ENCODE measurements at places on chromosomes 3 and 15. TPM values are rescaled to one million over a fixed set of nuclear protein-coding genes. Genes with fewer than 3 reads are reported as not detected.

MYEF2 gene
- 4.5 TPM for total RNA-seq

UROC1 gene
- total RNA-seq = not detected

HYKK gene
- 5.6 TPM for total RNA-seq

SNTN gene
- not detected for total RNA-seq

EXD1 gene
- total RNA-seq = not detected

PLS1 gene
- 1.7 TPM for total RNA-seq

SI gene
- total RNA-seq = not detected

- no peak for DNase-seq
Observed at GRCh38 chr3:102454181-102454580, 19.4 kb downstream of the ZPLD1 start.

- no peak for DNase-seq
Observed at GRCh38 chr15:88852476-88852875, 42.9 kb downstream of the HAPLN3 start.

- DNase-seq = peak; percentile 48
Observed at GRCh38 chr15:38229705-38230310, 22.8 kb upstream of the SPRED1 start.

DNA sequence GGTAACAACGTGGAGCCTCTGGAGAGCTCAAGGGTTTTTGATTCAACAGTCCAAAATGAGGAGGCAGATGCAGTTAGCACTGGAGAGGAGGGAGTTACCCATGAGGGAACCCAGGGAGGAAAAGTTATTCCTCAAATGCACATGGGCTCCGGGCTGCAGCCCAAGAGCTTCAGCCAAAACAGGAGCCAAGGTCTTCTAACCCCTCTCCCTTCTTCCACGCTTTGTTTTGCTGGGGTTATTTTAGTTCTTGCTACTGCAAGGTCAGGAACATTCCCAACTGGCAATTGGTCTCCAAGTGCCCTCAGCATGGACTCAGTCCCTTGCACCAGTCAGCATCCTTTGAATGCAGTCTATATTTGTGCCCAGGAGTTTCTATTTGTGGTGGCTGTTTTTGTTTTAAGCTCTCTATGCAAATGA lies 90.0 kb downstream of the TGFBR2 start:
- no peak for DNase-seq

DNA sequence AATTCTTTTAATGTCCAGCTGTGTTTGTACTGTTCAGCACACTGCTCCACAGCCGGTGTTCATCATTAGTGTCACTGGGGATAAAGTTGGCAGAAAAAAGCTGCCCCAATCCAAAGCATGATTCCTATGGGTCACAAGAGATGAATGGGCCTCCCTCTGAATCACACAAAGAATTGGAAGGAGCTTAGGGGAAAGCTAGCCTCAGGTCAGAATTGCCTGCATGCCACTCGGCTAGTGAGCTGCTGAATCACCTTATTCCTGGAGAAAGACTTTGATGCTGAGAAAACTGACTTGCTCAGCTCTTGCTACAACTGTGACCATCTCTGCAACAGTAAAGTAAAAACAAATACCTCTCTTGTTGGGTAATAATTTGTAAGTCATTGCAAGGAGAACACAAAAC lies 3.5 kb downstream of the CCK start:
- peak; percentile 80 for DNase-seq

DNA sequence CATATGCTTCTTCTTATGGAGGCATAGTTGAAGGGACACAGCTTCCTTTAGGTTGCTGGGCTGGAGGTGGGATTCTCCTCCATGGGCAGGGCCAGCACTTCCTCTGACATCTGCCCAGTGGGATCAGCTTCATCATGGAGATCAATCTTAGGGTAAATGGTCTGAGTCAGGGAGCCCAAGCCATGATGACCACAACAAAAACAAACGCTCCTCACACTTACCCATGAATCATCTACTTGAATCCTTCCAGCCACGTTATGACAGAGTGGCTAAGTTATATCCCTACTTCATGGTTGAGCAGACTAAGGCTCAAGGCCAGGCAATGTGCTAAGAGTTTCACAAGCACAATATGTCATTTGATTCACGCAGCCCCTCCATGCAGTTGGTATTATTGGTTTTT lies 87.2 kb upstream of the NMNAT3 start:
- DNase-seq = peak; percentile 66

- DNase-seq = no peak
Observed at GRCh38 chr3:33105341-33105948, 8.4 kb upstream of the CRTAP start.

GRCh38 chr3:42747581-42747980 lies 25.5 kb downstream of the CCDC13 start:
- no peak for DNase-seq

- DNase-seq = no peak
Observed at GRCh38 chr3:143963946-143964345, 7.7 kb upstream of the DIPK2A start.

Measured in IMR-90 (cell line).